PC-9 (cell line): ENCODE measurements at places on chromosomes 7 and 10.

- DNase-seq, result peak; percentile 66
- no peaks in the 10 kb centered on the region for H3K27me3 ChIP-seq
- H3K4me1 ChIP-seq, result peaks cover 31% of the 10 kb centered on the region
- H3K27ac ChIP-seq, result peak overlapping the region; percentile 21; the same call in 1 of the 2 replicates
These were observed 97.4 kb downstream of the C10orf105 start for GRCh38 chr10:71622154-71622526.

- no peaks in the 10 kb centered on the region for H3K4me1 ChIP-seq
- H3K36me3 ChIP-seq, result no peaks in the 10 kb centered on the region
- H3K27me3 ChIP-seq, result no peaks in the 10 kb centered on the region
- no peak overlapping the region for H3K4me3 ChIP-seq
- no peak for DNase-seq
- no peak overlapping the region for H3K27ac ChIP-seq
These were observed 52.3 kb upstream of the DPYSL4 start for GRCh38 chr10:132134241-132135052.

DNA sequence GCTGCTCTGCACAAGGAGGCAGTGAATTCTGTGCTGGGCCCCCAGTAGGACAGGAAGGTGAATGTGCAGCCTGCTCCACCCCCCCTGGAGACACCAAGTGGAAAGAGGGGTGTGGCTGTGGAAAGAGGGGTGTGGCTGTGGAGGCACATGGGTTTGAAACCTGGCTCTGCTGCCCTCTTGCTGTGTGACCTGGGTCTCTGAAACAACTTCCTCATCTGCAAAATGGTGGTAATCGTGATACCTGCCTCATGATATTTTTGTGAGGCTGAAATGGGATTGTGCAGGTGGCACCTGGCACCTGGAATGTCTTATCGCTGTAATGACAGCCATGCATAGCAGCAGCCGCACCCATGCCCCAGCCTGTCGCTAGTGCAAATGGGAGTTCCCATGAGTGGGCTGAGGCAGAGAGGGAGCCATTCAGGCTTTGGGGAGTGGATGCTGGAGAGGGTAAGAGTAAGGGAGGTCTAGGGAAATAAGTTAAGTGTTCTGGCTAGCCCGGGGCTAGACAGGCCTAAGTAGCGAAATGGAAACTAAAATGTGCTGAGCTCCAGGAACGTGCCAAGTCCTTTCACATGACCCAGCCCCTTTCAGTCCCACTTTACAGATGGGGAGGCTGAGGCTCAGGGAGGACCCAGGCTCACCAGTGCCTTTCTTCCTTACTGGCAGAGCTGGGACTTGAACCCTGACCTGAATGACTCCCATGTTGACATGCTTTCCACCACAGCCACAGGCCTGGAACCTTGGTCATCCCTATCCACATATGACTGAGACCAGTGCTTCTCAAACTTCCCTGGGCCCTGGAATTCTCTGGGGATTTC, 35.0 kb downstream of the C10orf105 start:
- H3K27me3 ChIP-seq, result no peaks in the 10 kb centered on the region
- DNase-seq, result no peak
- H3K4me3 ChIP-seq, result no peak overlapping the region
- H3K4me1 ChIP-seq, result no peaks in the 10 kb centered on the region

- H3K27ac ChIP-seq, result no peak overlapping the region
- H3K27me3 ChIP-seq, result no peaks in the 10 kb centered on the region
- peaks cover 15% of the 10 kb centered on the region; the same call in 1 of the 2 replicates for H3K4me1 ChIP-seq
- H3K4me3 ChIP-seq, result no peak overlapping the region
- DNase-seq, result no peak
These were observed 44.7 kb downstream of the DNAJC12 start for GRCh38 chr10:67793313-67793712.

DNA sequence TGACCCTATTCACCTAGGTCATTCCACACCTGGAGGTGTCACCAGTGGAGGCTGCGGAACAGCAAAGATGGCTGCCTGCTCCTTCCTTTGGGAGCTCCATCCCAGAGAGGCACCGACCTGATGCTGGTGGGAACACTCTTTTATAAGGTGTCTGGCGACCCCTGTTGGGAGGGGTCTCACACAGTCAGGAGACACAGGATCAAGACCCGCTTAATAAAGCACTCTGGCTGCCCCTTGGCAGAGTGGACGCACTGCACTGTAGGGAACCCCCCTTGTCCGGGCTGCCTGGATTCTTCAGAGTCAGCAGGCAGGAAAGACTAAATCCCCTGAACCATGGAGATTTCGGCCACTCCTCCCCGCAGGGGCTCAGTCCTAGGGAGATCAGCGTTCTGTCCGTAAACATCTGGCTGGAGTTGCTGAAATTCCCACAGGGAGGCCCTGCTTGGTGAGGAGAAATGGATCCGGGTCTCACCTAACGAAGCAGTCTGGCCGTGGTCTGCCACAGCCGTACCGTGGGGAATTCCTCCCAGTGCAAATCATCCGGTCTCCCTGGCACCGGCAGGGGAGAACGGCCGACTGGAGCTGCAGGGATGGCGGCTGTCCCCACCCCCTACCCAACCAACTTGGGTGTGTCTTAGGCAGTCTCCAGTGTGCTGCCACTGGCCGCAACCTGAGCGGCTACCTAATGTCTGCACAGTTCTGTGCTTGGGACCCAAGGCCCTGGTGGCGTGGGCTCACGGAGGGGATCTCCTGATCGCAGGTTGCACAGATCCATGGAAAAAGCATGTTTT, 66.1 kb downstream of the LSMEM1 start:
- H3K27ac ChIP-seq, result no peak overlapping the region
- H3K4me1 ChIP-seq, result no peaks in the 10 kb centered on the region
- H3K27me3 ChIP-seq, result no peaks in the 10 kb centered on the region
- H3K36me3 ChIP-seq, result no peaks in the 10 kb centered on the region
- no peak for DNase-seq

GRCh38 chr10:48652344-48652743, 32.3 kb upstream of the WDFY4 start:
- no peak overlapping the region for H3K27ac ChIP-seq
- no peaks in the 10 kb centered on the region for H3K27me3 ChIP-seq
- DNase-seq, result no peak
- peaks cover 12% of the 10 kb centered on the region; the same call in 1 of the 2 replicates for H3K4me1 ChIP-seq
- H3K4me3 ChIP-seq, result no peak overlapping the region
